ENCODE measurements at places on chromosomes 1 and 21. TPM values are rescaled to one million over a fixed set of nuclear protein-coding genes. Genes with fewer than 3 reads are reported as not detected.

- no peak for DNase-seq
These were observed 114.5 kb downstream of the KIAA0319L start for GRCh38 chr1:35442734-35443133.

GRCh38 chr1:212070720-212071302 is 35.3 kb downstream of the DTL start:
- DNase-seq, result no peak

DNA sequence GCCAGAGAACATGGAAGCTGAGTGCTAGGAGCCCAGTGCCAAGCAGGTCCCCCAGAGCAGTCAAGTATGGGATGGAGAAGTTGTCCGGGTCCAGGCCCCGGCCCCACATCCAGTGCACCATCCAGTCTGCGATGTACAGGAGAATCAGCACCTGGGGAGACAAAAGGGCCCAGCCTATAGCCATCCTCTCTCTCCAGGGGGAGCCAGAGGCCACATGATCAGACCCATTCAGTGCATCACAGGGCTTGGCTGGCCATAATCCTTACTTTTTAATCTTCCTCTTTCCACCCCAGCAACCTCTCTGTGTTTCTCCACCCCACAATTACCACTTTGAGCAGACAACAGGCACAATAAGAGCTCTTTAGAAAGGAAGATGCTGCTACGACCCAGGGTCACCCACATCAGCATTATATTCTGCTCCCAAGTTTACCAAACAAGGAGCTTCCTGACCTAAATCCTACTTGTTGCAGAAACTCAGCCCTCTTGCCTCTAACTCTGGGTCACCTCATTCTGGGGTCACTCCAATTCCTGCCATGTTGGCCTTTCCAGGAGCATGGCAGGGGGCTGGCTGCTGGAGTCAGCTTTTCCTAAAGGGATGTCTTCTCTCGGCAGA is 16.4 kb upstream of the RAB29 start:
- no peak for DNase-seq

- DNase-seq, result no peak
These were observed 19.4 kb downstream of the RRP15 start for GRCh38 chr1:218304281-218305039.

DNA sequence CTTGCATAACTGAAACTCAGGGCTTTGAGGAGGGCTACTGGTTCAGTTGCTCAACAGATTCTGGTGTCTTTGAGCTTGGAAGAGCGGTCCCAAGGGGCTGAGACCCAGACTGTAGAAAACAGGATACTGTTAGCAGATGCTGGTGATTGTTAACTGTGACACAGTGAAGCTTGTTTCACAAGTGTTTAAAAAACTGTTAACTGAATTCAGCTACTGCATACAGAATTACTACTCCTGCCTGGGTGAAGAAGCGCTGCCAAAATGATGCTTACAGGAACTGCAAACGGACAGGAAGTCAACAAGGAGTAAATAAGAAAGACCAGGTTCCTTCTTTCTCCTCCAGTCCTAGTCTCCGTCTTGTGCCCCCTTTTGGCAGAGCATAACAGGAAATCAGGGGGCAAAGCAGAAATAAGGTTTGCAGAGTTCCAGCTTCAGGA is 195.3 kb upstream of the USP25 start:
- no peak for DNase-seq

ETV3 gene
- 88.4 TPM for total RNA-seq

DNA sequence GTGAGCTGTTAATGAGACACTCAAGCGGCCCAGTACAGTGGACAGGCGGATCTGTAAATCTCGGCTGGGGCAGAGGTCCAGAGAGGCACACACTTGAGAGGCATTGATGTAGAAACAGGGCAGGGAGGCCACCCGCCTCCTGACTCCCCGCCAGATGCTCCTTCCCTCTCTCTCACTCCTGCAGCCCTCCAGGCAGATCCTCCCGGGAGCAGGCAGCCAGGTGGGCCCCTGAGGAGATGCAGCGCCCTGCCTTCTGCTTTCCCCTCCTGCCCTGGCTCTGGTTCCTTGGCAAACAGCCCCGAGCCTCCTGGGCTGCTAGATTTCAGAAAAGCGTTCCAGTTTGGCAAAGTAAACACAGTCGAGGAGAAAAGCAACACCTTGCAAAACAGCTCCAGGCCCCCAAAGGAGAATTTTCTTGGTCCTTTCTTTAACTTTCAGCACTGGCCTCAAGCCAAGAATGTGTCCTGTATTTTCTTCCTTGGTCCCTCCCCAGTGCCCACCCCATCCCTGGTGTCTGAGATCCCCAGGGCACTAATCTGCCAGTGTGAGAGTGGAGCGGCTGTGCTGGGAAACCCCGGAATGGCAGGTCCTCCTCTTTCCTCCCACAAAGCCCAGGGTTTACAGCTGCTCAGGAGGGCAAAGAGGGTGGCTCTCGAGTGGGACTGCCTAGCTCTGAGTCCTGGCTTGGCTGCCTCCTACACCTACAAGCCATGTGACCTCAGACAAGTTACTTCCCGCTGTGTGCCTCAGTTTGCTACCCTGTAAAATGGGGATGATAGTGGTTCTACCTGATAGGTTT is 29.4 kb upstream of the IFNLR1 start:
- DNase-seq, result no peak
